ENCODE measurements at places on chromosomes 5 and 9.

DNA sequence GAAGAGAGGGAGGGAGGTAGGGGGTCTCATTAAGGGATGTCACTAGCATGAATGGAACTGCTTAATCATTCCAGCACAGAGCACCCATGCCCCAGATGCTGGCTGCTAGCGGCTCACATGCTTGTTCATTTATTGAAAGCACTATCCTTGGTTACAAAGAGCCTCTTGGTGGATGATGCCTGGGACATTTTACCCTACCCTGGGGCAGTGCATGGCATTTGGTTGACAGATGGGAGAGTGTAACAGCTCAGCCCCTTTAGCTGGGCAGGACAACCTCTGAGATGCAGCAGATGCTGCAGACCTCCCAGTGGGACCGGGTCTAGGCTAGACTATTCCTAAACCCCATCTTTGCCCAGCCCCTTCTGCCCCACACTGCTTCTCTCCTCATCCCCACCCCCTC, 46.9 kb upstream of the TCERG1 start:
- no peak for DNase-seq

DNA sequence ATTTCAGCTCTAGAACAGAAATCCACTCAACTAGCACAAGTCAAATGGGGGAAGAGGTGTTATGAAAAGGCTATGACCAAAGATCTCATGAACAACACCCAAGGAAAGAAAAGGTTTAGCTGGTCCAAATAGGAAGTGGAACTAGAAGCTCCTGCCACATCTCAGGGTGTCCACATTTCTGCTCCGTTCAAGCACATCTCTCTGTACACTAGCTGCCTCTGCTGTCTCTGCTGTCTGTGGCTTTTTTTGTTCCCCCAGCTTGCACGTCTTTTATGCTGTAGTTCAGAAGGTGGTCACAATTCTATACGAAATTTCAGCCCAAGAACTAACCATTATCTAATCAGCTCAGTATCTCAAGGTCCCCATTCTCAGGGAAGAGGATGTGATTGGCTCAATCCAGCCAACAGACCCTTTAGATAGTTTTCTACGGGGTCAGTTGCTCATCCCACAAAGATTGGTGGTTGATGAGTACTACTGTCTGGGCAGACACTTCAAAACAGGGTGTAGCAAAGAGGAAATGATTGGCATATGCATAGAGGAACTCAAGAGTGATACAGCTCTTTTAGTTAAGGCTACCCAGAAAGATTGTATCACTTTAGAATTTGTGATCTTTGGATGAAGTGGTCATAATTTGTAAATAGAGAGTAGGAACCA, 44.0 kb downstream of the FANCC start:
- no peak for DNase-seq

- DNase-seq, result no peak
Measured at GRCh38 chr5:31935496-31936369, 238.4 kb downstream of the GOLPH3 start.

DNA sequence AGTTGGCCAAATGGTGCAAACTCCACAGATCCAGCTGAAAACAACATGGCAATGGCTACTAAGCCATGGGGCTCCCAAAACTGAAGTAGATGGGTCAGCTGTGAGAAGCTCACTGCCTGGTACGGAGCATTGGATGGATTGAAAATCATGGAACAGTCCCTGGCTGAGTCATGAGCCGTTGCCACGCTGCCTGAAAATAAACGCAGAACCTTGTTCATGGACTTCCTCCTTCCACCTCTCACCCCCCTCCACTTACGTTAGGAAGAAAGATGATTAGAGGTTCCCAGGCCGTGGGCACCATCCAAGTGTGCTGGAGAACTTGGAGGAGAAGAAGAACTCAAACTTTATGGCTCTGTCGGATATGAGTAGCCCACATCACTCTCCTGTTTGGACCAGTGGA, 6.8 kb upstream of the DIPK1B start:
- DNase-seq, result no peak

DNA sequence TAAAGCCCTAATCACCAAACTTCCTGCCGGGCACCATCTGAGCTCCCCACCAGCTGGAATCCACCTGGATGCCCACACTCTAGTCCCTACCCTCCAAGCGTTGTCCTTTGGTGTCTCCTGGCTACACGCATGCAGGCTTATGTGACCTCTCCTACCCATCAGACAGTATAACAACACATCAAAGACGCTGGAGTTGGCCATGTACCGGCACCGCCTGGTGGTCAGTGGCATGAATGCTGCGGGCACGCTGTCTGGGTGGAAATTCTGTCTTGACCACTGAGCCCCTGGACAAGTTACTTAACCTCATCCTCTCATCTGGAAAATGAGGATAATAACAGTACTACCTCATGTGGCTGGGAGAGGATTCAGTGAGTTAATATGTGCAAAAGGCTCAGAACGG, 23.4 kb upstream of the CORO2A start:
- no peak for DNase-seq

DNA sequence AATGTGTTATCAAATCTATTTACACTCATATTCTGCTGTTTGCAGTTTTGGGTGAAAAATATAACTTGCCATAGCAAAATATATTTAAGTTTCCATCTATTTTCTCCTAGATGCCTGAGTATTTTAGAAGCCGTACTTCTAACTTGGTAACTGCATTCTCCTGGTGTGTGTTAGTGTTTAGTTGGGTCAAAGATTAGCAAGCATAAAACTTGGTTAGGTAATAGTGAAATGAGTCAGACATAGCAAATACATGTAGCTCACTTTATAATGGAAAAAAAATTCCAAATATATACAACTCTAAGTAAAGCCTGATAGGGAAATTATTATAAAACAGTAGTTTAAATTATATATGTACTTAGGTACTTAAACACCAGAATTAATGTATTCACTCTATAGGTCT, 640.7 kb upstream of the ST8SIA4 start:
- DNase-seq, result no peak

DNA sequence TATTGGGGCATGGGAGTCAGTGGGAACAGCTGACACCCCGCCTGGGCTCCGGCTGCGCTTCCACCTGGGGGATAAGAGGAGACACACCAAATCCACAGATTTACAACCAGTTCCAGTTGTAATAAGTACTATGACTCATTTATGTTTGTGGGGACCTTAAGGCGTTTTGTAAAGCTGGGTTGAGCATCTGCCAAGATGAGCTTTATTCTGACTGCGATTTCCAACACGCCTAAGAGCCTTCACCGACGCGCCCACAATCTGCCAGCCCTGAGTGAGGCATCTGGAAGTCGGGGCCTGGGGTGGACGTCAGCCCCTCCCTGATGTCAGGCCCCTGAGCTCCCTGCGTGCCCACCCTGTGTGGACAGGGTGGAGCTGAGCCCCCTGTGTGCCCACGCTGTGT, 14.3 kb upstream of the LHX3 start:
- DNase-seq, result no peak

DNA sequence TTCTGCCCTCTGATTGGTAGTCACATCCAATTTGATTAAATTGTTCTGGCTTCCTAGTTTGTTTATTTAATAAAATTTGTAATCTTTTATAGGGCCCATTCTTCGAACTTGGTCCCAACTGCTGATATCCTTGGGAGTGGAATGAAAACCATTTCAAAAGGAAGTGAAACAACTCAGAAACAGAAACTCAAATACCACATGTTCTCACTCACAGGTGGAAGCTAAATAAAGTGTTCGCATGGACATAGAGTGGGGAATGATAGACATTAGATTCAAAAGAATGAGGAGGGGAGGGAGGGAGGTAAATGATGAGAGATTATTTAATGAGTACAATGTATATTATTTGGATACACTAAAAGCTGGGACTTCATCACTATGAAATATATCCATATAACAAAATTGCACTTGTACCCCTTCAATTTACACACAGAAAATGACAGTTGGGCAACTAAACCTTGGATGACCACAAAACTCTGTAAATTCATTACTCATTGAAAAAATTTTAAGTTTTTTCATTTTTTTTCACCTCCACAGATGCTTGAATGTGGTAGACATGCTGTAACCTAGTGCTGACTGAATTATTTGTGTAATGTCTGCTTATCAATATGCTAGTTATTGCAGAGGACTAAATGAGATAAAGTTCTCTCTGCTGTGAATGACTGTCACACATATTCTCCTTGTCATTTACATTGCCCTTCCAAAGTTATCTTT, 16.0 kb downstream of the ATP10B start:
- DNase-seq, result no peak

GRCh38 chr5:143874312-143874711, 62.4 kb downstream of the HMHB1 start:
- DNase-seq, result no peak

DNA sequence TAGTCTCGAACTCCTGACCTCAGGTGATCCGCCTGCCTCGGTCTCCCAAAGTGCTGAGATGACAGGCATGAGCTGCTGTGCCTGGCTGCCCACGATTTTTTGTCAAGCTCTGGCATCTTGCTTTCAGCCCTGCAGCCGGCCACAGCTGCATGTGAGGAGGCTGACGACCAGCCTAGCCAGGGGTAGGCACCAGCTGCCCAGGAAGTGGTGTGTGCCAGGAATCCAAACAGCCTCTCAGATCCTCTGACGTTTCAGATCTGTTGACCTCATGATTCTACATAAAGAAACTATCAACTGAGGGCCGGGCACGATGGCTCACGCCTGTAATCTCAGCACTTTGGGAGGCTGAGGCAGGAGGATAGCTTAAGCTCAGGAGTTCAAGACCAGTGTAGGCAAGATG, 19.0 kb downstream of the DYNC2I2 start:
- DNase-seq, result no peak

DNA sequence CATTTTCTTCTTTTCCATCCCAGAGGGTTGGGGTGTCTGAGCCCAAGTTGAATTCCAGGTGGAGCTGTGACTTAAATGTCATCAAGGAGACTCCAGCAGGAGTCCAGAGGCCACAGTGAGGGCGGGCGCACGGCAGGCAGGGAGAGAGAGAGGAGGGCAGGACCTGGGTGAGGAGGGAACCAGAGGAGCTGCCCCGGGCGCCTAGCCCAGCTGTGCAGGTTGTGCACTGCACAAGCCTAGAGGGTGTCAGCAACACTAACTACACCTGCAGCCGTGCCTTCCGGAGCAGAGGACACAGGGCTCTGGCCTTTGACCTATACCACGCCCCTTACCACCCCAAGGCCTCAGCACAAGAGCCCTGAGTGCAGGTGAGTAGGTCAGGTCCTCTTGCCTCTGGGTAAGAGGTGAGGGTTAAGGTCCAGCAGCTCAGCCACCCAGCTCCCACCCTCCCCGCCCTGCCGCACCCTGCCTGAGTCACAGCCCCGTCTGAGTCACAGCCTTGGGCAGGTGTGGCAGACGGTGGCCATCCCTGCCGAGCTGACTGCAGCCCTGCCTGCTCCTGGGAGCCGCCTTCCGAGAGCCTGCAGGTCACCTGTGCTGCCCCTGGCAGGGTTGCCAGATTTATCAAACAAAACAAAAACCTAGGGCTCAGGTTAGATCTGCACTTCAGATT, 6.4 kb upstream of the AGPAT2 start:
- no peak for DNase-seq

- no peak for DNase-seq
Measured at GRCh38 chr9:78295731-78296130, 1.2 kb upstream of the PSAT1 start.

- DNase-seq, result no peak
Measured at GRCh38 chr5:136133922-136134379, 1.3 kb downstream of the SMAD5 start.

DNA sequence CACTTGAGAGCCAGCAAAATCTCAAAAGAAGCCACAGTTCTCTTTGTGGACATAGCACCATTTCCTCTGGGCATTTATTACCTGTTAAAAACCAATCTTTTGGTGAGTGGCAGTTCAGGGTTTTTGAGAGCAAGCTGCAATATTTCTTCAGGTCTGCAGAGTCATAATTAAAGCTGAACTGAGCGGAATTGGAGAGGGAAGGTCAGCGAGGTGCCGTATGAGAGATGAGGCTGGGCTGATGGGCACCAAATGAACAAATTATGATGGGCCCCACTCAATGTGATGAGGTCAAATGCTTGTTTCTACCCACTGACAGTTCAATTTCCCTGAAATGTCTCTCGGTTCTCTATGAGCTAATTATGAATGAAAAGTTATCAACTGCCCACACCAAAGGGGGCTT, 231.9 kb downstream of the AP3B1 start:
- no peak for DNase-seq

DNA sequence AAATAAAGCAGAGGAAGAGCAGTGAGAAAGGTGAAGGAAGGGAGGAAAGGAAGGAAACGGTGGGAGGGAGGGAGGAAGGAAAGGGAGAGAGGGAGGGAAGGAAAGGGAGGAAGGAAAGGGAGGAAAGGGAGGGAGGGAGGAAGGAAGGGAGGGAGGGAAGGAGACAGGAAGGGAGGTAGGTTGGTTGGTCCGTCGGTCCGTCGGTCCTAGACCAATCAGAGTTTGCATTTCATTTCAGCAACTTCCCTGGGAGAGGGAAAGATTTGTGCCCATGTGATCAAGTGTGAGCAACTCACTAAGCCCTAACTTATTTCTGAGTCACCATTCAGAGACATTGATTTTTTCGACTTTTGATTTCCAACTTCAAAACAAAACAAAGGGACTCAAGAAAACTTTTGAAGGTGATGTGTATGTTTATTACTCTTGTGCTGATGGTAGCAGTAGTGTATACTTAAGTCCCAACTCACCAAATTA, 18.8 kb downstream of the NANS start:
- no peak for DNase-seq

GRCh38 chr9:17402309-17402708, 176.6 kb upstream of the SH3GL2 start:
- DNase-seq, result no peak

- DNase-seq, result no peak
Measured at GRCh38 chr5:172487671-172488070, 33.3 kb upstream of the SH3PXD2B start.

- no peak for DNase-seq
Measured at GRCh38 chr9:93183663-93184431, at the start of gene WNK2. Gene WNK2, plus strand, starts transcription at chr9:93184139. Its CDS starts 791 bp downstream, at chr9:93184930.

DNA sequence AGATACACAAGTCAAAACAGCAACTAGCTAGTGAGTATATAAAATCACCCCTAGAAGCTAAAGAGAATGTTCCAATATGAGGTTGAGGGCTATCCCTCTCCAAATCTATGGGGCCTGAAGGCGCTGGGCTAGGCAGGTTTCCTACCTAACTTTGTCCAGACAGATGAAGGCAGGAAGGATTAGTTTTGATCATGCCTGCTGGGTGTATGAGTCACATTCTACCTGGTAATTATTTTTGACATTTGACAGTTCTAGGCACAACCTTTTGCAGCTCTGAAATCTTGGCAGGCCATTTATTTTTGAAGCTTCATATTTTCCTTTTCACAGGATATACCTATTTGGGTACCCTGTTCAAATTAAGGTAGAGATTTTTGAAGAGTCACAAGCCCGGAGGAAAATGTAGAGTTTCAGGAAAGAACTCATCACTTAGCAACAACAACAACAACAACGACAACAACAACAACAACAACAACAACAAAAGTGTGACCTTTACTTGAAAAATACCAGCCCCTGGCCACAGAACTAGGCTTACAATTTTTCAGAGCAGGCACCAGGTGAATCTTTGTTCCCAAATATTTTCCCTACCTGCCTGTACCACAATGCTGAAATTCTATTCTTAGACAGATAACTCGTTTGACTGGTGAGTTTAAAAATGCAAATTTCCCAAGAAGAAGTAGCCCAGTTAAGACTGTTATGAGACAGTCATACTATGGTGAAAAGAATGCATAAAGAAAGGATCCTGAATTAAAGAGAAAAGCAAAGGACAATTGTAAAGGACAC, 175.5 kb upstream of the TUT7 start:
- DNase-seq, result no peak
